GM12892 (cell line): ENCODE measurements at places on chromosomes 12 and 14.

DNA sequence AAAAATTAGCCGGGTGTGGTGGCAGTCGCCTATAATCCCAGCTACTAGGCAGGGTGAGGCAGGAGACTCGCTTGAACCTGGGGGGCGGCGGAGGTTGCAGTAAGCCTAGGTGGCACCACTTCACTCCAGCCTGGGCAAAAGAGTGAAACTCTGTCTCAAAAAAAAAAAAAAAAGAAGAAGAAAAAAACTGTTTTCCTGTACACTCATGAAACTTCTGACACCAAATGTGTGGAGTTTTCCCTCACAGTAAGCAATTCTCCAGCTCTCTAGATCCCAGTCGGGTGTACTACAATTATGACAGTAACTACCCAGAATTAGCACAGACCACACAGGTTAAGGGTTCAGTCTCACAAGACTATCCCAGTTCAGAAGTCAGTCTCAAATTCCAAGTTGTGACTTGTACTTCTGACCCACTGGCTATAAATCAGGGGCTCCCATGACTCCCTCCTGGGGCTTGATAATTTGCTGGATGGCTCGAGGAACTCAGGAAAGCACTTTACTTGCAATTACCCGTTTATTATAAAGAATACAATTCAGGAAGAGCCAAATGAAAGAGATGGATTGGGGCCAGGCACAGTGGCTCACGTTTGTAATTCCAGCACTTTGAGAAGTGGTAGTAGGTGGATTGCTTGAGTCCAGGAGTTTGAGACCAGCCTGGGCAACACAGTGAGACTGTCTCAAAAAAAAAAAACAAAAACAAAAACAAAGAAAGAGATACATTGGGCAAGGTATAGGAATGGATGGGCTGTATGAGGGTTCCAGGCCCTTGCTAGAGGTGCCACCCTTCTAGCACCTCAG, 12.4 kb upstream of the ARF6 start:
- no peak for DNase-seq

- no peak for DNase-seq
Measured at GRCh38 chr12:130335517-130336392, 1.9 kb upstream of the PIWIL1 start.

DNA sequence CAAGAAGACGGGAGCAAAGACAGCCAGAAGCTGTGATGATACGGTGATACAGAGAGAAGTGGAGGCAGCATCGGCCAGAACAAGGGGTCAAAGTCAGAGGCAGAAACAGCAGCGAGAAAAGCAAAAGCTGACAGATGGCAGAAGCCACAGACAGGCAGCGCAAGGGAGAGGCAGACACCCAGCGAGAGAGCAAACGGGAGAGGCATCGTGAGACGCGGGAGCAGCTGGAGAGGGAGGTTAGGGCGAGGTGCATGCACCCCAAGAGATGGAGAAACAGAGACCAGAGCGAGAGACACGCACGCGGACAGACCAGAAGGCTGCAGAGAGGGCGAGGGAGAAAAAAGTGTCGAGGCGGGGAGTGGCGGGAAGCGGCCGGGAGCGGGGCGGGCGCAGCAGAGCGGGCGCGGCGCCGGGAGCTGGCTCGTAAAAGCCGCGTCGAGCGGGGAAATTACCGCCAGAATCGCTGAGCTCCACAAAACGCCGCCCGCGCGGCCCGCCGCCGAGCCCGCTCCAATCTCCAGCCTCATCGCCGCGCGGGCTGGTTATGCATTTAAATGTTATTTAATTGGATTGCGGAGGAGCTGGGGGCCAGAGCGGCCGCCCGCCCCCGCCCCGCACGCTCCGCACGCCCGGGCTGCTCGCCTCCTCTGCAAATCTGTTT, 15.6 kb downstream of the SMUG1 start:
- DNase-seq: peak; percentile 39

GRCh38 chr12:98678236-98678945, 33.3 kb downstream of the APAF1 start:
- DNase-seq: no peak

DNA sequence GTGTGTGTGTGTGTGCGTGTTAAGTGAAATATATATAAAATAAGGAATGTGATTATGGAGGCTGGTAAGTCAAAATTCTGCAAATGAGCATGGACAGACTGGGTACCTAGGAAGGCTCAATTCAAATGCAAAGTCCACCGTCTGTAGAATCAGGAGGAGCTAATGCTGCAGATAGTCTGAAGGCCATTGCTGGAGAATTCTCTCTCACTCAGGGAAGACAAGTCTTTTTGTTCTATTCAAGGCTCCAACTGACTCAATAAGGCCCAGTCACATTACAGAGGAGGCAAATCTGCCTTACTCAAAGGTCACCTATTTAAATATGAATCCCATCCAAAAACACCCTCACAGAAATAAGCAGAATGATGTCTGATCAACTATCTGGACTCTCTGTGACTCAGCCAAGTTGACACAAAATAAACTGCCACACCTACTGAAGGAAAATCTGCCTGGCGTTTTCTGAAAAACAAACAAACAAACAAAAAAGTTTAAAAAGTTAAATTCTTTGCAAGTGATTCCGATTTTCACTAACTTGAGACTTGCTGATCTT, 684 bp upstream of the KLRF2 start:
- no peak for DNase-seq

DNA sequence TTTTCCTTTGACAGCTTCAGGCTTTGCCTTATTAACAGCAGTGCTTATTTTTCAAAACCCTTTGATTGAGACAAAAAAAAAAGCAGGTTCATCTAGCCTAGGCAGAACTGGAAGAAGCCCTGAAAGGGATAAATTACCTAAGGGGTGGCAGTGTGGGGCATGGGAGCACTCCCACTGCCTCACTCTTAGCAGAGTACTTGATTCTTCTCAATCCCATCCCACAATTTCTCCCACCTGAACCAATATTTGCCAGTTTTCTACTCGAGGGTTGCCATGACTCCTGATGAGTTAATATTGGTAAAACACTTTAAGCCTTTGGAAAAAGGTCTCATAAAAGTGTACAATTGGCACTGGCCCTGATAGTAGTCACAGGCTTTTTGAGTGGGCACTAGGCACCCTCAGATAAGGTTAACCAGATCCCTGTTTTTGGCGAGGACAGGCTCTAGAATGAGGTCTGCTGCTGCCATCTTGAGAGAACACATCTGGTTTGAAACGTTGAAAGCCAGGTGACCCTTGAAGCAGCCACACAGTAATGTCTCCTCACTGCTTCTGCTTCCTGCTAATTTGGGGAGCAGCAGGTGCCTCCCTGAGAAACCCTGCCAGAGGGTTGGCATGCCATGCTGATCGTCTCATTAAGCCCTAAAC, 320.0 kb downstream of the RAD51B start:
- DNase-seq: no peak

DNA sequence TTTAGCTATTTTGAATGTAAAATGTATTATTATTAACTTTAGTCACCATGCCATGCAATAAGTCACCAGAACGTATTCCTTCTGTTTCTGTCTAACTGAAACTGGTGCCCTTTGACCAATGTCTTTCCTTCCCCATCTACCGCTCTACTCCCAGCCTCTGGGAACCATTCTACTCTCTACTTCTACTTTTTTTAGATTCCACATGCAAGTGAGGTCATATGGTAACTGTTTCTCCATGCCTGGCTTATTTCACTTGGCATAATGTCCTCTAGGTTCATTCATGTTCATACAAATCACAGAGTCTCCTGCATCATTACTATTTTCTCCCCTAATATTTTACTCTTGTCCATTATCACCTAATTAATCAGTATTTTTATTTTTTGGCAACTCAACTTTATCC, 160.1 kb downstream of the TMX1 start:
- DNase-seq: no peak

DNA sequence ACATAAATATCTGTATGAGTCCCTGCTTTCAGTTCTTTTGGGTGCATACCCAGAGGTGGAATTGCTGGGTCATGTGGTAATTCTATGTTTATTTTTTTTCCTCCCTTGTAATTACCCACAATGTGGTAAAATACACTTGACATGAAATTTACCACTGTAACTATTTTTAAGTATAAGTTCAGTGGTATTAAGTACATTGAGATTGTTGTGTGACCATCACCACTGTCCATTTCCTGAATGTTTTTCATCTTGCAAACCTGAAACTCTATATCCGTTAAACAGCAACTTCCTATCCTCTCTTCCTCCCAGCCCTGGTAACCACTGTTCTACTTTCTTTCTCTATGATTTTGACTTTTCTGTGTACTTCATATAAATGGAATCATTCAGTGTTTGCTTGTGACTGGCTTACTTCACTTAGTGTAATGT, 51.4 kb downstream of the BORCS5 start:
- no peak for DNase-seq
